ENCODE measurements at places on chromosomes 11 and 22.

- no peak for DNase-seq
These were observed 12.9 kb upstream of the SH3BP1 start for GRCh38 chr22:37626556-37627075.

GRCh38 chr11:95346265-95346664 is 115.3 kb upstream of the SESN3 start:
- no peak for DNase-seq

GRCh38 chr11:104098132-104098531 is 61.7 kb downstream of the DDI1 start:
- DNase-seq: no peak

- peak; percentile 95 for DNase-seq
These were observed 50.1 kb downstream of the FBLN1 start for GRCh38 chr22:45552580-45553350.

DNA sequence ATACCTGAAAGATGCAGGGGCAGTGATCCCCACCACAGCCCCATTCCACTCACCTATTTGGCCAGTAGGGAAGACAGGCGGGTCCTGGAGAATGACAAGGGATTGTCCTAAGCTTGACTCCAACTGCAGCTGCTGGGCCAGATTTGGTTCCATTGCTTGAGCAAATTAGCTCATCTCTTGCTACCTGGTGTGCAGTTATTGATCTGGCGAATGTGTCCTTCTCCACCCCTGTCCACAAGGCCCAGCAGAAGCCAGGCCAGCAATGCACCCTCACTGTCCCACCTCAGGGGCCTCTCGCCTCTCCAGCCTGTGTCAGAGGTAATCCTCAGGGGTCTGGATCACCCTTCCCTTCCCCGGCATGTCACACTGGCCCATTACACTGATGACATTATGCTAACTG is 23.3 kb downstream of the TSPAN32 start:
- DNase-seq: no peak

DNA sequence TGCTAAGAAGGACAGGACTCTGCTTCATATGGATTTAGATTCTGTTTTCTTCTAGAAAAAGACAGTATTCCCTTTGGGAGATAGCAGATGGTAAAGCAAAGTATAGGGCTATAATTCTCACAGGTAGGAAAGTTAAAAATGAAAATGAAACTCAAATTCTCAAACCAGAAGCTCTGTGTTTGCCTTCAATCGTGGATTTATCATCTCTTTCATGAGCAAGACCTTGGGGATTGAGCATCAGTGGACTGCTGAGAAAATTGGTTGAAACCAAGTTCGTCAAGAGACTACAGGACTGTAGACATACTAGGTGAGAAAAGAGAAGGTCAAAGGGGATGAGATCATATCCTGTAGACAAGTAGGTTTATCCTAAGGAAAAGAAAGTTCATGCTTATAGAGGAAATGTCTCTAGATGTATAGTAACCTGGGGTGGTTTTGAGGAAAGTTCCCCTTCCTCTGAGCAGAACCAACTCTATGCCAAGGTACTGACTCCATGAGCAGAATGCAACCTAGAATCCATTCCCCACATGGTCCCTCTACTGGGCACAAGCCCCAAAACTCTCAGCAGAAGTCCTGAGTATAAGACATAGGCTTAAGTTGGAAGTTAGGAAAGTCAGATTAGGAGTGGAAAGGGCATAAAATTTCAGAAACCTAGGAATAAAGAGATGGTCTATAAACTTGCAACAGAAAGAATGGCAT is 46.5 kb downstream of the SLC5A12 start:
- DNase-seq: no peak

- no peak for DNase-seq
These were observed 117.5 kb upstream of the ALX4 start for GRCh38 chr11:44427432-44427831.

DNA sequence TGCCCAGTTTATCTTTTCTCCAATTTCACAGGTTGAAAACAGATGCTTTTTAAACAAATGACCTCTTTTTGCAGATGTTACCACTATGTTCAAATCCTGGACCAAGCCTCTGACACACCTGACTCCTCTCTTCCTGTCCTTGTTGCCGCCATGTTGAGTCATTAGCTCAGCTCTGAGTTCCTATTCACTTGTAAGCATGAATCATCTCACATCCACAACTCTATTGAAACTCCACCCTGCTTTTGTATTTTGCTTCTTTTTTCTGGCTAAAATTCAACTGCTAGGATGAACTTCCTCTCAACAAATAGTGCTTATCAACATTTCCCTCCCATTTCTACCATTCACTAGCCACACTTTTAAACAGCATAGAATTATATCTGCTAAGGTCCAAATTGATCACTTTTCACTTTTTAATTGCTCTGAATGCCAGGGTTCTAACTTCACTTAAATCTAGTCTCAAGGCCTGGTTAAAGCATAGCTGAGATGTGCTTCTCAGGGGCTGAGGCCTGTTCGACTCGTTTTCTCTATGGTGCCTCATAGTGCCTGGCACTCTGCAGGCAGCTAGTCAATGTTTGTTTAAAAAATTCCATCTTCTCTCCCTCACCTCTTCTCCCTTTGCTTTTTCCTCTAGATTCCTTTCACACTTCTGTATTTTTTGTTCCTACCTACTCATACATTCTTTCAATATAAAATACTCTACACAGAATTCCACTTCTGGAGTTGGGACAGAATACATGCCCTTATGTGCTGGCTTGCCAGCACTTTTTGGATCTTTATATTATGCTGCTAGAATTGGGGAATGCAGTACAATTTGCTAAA is 3.9 kb downstream of the JOSD1 start:
- DNase-seq: peak; percentile 60

DNA sequence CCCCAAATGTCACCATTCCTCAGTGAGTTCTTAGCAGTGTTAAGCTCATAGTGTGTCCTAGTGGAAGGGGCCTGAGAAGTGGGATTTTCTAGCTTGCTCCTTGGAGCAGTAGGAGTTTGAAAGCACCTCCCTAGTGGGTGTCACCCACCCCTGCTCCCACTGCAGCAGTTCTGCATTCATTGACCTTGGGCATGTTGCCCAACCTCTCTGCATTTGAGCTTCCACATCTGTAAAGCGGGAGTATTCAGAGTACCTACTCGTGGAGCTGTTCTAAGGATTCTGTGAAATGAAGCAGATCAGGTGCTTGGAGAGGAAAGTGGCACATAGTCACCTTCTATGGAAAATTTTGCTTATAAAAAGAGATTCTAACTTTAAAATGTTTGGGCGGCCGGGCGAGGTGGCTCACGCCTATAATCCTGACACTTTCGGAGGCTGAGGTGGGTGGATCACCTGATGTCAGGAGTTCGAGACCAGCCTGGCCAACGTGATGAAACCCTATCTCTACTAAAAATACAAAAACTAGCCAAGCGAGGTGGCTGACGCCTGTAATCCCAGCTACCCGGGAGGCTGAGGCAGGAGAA is 16.9 kb downstream of the LMO2 start:
- no peak for DNase-seq

GRCh38 chr22:49305214-49305965 is 522.3 kb downstream of the BRD1 start:
- DNase-seq: no peak

DNA sequence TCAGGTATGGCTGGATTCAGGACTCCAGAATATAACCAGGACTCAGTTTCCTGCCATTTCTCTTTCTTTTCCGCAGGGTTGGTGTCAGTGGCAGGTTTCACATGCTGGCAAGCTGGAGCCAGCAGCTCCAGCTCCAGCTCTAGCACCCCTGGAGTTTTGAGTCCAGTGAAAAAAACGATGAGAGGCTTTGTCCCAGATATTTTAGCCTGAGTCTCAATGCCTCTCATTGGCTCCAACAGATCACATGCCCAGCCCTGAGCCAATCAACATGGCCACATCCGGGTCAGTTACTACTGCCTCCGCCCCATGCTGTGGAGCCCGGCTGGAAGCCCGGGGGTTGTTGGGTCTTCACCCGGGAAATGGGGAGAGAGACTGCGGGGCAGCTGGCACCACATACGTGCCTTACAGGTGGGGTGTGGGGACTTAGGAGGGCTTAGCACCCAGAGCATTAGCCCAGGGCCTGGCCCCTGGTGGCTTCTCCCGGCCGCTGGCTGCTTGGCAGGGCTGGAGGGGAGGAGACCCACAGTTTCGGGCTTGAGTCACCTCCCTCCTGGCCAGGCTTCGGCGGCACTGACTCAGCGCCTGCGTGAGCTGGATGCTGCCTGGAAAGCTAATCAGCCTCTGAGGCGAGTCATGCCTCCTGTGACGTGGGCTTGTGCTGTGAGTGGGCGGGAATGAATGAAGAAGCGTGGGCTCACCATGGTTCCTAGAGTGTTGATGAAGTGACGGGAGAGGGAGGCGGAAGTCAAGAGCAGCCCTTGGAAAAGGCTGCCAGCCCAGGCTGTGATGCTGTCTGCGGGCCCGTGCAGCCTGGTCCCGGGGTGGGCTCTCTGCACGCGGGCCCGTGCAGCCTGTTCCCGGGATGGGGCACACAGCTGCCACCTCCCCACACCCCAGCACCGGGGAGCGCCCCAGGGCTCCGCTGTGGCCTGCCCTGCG is 15.3 kb upstream of the MRTFA start:
- peak; percentile 97 for DNase-seq

- no peak for DNase-seq
These were observed 226.1 kb upstream of the NARS2 start for GRCh38 chr11:78800756-78801155.

DNA sequence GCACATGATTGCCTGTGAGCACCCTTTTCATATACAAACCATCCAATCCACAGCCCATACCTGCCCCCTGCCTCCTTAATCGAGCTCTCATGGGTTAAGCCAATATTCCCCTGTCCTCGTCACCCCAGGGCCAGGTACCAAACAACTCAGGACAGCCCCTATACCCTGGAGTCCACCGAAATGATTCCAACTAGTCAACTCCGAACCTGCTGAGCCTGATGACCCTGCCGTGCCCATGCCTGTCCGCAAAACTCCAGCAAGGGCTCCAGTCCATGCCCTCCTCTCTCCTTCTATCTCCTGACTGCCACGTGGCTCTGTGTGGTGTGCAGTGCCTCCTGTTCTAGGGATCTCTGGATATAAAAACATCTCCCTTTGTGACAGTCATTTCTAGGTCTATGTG is 35.5 kb upstream of the SYT13 start:
- no peak for DNase-seq
